ENCODE measurements at places on chromosomes 7 and 10.

DNA sequence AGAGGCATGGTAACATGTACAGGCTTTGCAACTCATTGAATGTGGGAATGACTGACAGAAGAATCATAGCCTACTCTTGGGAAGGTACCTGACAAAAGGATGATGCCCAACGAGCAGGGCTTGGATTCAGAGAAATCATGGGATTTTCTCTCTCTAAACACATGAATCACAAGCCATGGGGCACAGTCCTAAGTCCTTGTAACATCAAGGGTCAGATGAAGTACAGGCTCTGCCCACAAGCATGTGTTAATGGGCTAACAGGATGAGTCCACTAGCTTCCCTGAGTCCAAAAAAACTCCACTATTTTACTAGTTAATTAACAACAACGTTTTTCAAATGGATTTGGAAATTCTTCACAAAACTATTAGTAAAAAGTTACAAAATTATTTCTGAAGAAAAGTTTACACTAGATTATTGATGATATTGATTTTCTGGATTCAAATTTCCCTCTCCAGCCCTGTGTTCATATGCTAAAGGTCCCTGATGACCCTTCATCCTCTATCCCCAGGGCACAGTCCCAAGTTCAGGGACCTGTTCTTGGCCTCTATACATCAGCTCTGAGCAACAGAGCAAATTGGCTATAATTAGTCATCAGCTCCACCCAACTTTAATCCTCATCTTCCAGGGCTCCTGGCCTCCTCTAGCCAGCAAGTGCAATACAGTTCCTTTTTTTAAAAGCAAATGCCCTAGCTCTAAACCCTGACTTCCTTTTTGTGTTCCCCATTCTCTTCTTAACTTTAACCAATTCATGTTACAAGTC, 99.8 kb downstream of the GSAP start:
- no peaks in the 10 kb centered on the region for H3K36me3 ChIP-seq
- H3K27me3 ChIP-seq, result no peaks in the 10 kb centered on the region
- DNase-seq, result no peak
- H3K4me1 ChIP-seq, result no peaks in the 10 kb centered on the region
- no peak overlapping the region for H3K27ac ChIP-seq

- H3K27me3 ChIP-seq, result 0 out of 2 replicates have a peak, but pooled peaks cover 5% of the 10 kb centered on the region
- no peak overlapping the region for H3K4me3 ChIP-seq
- DNase-seq, result no peak
These were observed 373.3 kb upstream of the PRKCQ start for GRCh38 chr10:6953271-6953801.

GRCh38 chr7:39186671-39187070, 209.0 kb downstream of the POU6F2 start:
- no peaks in the 10 kb centered on the region for H3K36me3 ChIP-seq
- peaks cover 5% of the 10 kb centered on the region for H3K4me1 ChIP-seq
- no peaks in the 10 kb centered on the region for H3K27me3 ChIP-seq
- H3K4me3 ChIP-seq, result no peak overlapping the region
- no peak overlapping the region for H3K27ac ChIP-seq

DNA sequence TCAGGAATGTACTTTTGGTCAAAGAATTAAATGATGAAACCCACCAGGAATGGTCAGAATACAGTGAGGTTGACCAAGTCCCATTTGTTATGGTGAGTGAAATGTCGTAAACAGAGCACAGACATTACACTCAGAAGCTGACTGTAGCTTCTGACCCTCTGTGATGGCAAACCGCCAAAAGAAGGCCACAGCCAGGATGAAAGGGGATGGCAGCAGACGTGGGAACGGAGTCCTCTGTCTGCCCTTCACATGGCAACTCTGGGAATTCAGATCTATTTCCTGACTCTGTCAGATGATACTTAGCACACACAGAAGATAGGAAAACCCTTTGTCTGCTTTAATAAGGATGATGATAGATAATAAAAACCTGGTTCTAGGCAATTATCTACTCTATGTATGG, 757.1 kb downstream of the SORCS3 start:
- no peak for DNase-seq
- H3K36me3 ChIP-seq, result no peaks in the 10 kb centered on the region
- H3K27me3 ChIP-seq, result no peaks in the 10 kb centered on the region
- H3K27ac ChIP-seq, result 0 out of 2 replicates have a peak overlapping the region, but pooled peaks have one; percentile 19

Measured in WTC11 (cell line).